NCI-H1694 (cell line): ENCODE measurements at places on chromosomes 11 and 22.

DNA sequence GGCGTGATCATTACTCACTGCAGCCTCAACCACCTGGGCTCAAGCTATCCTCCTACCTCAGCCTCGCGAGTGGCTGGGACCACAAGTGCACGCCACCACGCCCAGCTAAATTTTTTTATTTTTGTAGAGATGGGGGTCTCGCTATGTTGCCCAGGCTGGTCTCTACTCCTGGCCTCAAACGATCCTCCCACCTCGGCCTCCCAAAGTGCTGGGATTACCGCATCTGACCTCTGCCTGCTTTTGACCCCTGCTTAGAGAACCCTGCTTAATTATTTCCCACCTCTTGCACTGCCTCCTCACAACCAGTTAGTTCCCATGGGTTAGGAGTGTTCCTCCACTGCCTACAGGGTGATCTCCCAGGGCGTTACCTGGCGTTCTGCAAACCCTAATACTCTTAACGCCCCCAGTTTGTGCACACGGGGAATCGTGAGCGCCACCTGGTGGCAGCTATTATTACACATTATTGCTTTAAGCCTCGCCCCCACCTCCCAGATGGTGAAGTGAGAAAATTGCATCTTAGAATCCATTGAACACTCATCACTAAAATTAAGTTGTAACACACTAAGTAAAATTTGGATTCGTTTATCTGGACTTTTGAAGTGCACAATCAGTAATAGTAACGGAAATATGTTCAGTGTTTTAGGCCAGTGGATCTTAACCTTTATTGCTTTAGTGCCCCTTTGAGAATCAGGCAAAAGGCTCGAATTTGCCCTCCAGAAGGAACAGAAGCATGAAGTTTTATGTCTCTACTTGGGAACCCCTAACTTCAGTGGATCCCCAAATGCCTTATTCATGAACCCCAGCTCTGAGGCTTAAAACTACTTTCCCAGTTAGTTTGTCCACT lies 61.4 kb upstream of the ASPHD2 start:
- peak; percentile 11 for DNase-seq

- DNase-seq: no peak
These were observed 56.7 kb downstream of the HSD17B12 start for GRCh38 chr11:43737201-43737590.

DNA sequence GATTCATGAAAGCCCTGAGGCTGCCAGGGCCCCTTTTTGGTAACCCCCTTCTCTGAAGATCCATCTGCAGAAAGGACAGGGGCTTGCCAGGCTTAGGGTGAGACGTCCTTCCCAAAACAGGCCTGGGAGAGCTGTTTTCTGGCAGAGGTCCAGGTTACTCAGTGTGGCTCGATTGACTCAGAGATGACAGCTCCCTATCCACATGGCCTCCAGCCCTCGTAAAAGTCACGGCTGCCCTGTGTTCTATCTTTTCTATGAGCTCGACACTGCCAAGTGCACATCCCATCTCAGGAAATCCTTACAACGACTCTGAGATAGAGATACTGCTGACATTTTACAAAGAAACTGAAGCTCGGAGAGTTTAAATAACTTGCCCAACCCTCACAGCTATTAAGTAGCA lies 20.4 kb downstream of the ADAMTS8 start:
- no peak for DNase-seq

GRCh38 chr22:30871391-30872284 lies 96.9 kb downstream of the MORC2 start:
- no peak for DNase-seq

- no peak for DNase-seq
These were observed 25.0 kb upstream of the FZD4 start for GRCh38 chr11:86980086-86980796.

- no peak for DNase-seq
These were observed 496 bp downstream of the EHBP1L1 start for GRCh38 chr11:65576232-65576866.

DNA sequence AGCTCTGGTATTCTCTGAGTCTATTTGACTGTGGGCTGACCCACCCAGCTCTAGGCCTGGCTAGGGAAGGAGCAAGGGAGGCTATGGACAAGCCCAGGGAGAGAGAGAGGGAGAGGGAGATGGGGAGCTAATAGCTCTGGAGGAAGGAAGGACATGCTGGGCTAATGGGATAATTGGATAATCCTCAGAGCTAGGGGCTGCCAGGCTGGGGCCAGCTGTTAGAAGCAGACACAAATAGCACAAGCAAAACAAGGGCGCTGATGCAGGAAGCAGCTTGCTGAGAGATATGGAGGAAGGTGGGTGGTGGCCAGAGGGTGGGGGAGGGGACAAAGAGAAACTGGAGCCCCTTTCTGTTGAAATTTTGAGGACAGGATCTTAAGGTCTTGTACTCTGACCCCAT lies 23.2 kb downstream of the ADORA2A start:
- peak; percentile 43 for DNase-seq

DNA sequence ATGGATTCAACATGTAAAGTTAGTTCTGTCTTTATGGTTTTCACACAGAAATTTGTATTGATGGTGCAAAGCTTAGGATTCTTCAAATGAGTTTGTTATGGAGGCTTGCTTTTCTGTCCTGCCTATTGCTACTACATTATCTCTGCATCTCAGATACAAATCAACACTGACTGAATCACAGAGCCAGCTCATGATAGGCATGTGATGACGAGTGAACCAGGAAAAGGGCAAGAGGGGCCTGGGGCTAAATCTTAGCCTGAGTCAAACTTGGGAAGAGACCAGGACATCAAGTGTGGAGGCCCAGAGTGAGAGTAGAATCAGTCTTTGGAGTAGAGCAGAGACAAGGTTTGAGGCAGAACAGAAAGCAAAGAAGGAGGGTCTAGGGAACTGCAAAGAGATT lies 107.1 kb upstream of the CD44 start:
- DNase-seq: no peak

DNA sequence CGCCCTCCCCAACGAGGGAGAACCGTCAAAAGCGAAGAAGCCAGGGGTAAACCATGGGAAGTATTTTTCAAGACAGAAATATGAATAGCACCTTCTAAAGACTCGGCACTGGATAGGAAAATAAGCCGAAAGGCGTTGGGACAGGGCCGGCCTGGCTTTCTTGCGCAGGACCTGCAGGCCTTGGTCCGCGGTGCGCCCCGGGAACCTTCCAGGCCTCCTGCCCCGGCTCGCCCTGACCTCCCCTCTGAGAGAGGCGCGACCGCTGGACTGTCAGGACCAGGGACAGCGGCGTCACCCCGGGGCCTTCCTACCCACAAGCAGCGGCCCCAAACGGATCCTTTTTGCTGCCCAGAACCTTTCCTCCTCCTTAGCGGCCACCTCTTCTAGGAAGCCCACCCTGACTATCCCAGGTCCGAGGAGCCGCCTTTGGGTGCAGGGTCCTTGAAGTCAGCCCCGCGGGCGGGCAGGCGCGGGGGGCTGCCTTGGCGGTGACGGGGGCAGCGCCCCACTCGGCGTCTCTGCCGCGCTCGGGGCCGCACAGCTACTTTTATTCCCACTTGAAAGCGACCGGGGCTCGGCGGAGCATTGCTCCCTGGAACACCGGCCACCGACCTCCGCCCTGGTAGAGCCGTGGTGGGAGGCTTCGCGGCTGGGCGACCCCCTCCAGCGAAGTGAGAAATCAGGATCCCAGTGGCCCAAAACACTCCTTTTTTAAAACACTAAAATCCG lies 650 bp upstream of the MAPK11 start:
- DNase-seq: no peak

DNA sequence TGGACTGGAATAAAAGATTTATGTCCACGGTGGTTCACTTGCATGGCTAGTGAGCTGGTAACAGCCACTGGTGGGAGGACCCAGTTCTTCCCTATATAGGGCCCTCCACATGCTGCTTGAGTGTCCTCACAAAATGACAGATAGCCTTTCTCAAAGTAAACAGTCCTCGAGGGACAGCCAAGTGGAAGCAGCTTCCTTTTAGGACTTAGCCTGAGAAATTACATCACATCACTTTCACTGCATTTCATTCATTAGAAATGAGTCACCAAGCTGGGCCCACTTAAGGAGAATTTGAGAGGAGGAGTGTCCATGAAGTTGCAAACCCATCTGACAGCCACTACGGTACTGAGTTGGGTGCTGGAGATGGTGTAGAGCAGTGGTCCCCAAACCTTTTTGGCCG lies 7.0 kb downstream of the ISX start:
- DNase-seq: no peak

- no peak for DNase-seq
These were observed 62.2 kb downstream of the CLMP start for GRCh38 chr11:123132881-123133280.

DNA sequence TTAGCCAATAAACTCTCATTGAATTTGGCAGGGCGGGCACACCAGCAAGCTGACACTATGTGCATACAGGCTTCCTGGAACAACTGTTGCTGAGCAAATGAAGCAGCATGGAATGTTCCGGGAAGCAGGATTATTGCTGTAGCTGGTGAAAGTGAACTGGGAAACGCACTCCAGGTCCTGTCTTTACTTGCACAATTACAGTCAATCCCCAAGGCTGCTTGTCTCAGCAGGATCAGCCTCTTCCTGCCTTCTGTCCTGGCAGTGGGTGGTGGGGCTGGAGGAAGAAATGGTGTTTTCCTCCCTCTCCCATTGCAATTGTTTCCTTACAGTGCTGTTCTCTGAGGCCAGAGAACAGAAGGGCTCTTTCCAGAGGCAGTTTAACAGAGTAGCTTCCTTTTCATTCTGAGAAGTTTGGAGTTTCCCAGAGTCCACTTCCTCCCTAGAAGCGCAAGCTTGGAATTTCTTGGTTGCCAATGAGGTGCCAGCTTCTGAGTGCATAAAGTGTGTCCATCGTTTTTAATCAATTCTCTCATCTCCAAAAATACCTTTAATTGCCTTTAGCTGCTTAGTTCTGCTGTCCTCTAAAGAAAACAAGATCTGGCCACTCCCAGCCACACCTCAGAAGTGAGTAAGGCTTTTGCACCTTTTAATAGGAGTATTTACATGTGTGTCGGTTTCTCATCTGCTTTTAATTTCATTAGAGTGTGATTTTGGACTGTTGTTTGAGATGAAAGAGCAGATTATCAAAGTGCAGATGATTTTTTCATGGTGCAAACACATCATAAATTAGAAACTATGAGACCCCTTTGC lies 19.9 kb downstream of the CD44 start:
- no peak for DNase-seq

DNA sequence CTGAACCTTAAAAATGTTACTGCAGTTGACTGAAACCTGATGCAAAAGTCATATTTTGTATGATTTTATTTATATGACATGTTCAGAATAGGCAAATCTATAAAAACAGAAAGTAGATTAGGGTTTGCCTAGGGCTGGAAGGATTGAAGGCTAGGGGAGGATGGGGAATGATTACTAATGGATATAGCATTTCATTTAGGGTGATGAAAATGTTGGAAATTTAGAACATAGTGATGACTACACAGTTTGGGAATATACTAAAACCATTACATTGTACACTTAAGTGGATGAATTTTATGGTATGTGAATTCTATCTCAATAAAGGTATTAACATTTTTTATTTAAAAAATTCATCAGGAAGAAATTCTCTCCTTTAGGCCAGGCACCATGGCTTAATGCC lies 22.9 kb upstream of the PAFAH1B2 start:
- no peak for DNase-seq

GRCh38 chr11:2265396-2265795 lies 5.0 kb downstream of the ASCL2 start:
- DNase-seq: no peak

DNA sequence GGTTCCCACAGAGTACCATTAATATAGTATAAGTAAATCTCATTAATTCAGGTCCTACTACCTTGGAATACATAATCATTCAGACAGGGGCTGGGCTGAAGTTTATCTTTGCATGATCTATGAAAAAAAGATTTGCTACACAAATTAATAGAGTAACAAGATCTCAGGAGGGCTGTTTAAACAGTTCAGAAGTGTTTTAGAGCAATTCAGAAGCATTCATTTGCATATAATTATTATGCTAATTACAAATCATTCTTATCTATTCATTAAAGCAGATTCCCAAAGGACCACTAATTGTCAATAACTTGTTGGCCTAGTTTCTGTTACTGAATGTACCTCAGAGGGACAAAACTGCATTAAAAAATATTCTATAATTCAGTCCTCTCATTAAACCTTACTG lies 40.5 kb downstream of the PITPNB start:
- no peak for DNase-seq

DNA sequence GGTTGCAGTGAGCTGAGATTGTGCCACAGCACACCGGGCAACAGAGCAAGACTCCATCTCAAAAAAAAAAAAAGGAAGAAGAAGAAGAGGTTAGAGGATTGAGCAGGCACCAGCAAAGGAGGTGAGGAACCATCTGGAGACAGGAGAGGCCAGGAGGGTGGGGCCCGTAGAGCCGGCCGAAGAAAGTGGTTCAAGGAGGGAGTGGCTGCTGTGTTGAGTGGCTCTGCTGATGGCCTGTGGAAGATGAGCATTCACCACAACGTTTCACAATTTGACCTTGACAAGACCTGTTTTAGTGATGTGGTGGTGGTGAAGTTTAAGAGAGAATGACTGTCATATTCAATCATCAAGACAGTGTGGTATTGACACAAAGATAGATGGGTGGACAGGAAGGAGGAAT lies 6.8 kb upstream of the CTSD start:
- DNase-seq: no peak

DNA sequence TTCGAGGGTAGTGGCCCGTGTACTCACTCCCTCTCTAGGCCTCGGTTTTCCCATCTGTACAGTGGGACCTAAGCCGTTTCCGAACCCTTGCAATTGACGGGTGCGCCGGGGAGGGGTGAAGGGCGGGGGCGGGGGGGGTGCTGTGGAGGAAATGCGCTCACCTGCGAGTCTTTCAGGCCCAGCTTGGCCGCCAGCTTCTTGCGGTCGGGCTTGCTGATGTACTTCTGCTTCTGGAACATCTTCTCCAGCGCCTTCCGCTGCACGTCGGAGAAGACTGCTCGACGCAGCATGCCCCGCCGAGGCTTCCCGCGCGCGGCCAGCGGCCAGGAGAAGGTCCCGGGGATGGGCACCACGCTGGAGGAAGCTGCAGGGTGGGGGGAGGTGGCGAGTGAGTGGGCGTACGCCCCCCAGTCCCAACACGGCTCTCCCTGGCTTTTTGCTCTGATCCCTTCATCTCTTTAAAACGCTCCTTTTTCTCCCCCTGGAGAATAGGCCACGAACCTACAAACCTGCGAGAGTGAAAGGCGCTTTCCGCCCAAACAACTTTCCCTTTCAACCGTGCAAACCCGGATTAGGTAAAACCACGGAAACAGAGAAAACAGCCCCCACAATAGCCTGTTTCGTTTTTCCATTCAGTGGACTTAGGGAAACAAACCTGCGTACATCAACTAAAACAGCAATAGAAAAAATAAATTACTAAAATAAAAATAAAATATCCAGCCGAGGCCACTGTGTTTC lies 3.2 kb downstream of the DBX1 start:
- DNase-seq: no peak

DNA sequence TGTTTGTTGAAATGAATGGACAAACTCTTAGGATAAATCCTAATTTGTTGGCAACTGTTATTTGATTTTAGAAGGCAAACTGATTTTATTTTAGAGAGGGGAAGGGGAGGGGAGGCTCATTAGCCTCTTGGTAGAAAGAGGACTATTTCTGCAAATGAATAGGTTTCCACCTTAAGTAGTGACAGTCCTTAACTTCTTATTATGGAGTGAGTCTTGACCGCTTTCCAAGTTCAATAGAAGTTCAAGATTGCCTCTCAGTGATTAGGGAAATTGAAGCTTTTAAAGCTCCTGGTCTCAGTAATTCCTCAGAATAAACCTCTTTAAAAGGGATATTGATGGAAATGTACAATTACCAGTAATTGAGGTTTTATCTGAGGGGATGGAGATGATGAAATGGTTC lies 55.7 kb downstream of the PANX1 start:
- DNase-seq: no peak
